ENCODE measurements at places on chromosomes 12 and 14.

DNA sequence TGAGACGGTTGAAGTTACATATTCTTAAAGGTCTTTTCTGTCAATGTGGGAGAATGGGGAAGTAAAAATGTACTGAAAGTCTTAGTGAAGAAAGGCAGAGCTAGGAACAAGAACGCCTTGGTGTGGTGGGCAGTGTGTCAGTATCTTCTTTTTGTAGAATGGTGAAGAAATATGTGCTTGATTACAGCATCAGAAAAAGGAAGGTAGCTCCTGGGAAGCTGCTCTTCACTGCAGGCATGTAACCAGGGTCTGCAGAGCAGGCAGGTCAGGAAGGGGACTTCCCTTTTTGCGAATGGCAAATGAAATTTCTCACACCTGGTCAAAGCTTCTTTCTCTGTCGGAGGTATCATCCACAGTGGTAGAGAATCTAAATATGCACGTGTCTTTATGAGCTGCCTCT lies 226.2 kb downstream of the ADAMTS20 start:
- no peak for DNase-seq
- no peaks in the 10 kb centered on the region for H3K36me3 ChIP-seq
- no peak overlapping the region for H3K27ac ChIP-seq

- peaks cover 11% of the 10 kb centered on the region for H3K27me3 ChIP-seq
- peaks cover 3% of the 10 kb centered on the region for H3K4me1 ChIP-seq
- H3K36me3 ChIP-seq, result peaks cover 2% of the 10 kb centered on the region
- no peak overlapping the region for H3K27ac ChIP-seq
- no peak overlapping the region for H3K4me3 ChIP-seq
These were observed 7.3 kb upstream of the EDDM3B start for GRCh38 chr14:20760950-20761349.

GRCh38 chr12:90510948-90511347 lies 444.0 kb downstream of the CCER1 start:
- no peak overlapping the region for H3K4me3 ChIP-seq
- peaks cover 12% of the 10 kb centered on the region for H3K27me3 ChIP-seq

- DNase-seq, result no peak
- no peak overlapping the region for H3K27ac ChIP-seq
- peaks cover 4% of the 10 kb centered on the region for H3K27me3 ChIP-seq
- H3K4me3 ChIP-seq, result no peak overlapping the region
- peaks cover 9% of the 10 kb centered on the region for H3K4me1 ChIP-seq
These were observed 38.9 kb upstream of the KTN1 start for GRCh38 chr14:55540847-55541773.

- H3K27me3 ChIP-seq, result peaks cover 82% of the 10 kb centered on the region
- no peaks in the 10 kb centered on the region for H3K36me3 ChIP-seq
- no peak for DNase-seq
These were observed 24.2 kb downstream of the NUAK1 start for GRCh38 chr12:106114447-106115068.

DNA sequence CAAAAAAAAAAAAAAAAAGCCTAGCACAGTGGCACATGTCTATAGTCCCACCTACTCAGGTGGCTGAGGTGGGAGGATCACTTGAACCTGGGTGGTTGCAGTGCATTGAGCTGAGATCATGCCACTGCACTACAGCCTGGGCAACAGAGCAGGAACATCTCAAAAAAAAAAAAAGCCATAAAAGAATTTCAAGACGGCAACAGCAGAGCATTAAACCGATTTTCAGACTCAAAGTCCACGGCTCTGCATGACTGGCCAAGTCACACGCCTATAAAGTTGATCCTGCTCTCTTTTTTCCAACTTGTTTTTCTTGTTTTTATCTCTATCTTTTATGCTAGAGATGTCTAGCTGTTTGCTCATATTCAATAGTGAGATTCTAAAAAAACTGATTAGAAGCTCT lies 45.3 kb downstream of the FBXO34 start:
- peak overlapping the region; percentile 25 for H3K4me3 ChIP-seq
- H3K27ac ChIP-seq, result no peak overlapping the region
- peaks cover 10% of the 10 kb centered on the region for H3K4me1 ChIP-seq
- H3K36me3 ChIP-seq, result peaks cover 10% of the 10 kb centered on the region
- no peaks in the 10 kb centered on the region for H3K27me3 ChIP-seq
